Tongue (tissue), 3 donors: ENCODE measurements at places on chromosomes 2 and 18. TPM values are rescaled to one million over a fixed set of nuclear protein-coding genes. Genes with fewer than 3 reads are reported as not detected.

Gene SERPINB3
- 1.3 TPM for total RNA-seq

DNA sequence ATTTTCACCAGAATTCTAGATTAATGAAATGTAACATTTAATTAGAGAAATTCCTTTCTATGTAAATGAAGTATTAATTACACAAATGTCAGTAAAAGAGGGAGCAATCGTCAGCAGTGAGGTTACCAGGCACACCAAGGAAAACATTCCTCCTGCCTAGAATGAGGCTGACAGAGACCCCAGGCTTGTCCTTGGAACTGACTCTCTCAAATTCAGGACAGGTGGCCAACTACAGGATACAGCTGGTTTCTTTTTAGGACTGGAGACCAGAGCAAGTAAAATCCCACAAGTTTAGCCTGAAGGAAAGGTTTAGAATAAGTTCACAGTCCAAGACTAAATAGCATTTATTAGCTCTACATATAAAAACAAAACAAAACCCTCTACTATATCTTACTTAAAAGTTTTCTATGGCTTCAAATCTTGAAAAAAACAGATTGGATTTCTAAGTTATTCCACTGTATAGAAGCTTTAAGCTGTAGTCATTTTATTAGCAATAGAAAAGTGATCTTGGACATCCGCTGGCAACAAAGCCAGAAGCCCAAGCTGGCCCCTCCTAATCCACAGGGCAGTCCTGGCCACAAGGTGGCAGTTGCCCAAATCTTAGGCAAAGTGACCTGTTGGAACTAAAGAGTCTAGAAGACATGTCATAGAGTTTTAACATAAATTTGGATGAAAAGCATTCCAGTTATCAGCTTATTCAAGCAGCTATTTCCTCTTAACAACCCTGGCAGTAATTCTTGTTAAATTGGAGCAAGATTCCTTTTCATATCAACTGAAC is 81.0 kb downstream of the SP3 start:
- DNase-seq: peak; percentile 51

Gene PTPRN
- total RNA-seq: 0.31 TPM

DNA sequence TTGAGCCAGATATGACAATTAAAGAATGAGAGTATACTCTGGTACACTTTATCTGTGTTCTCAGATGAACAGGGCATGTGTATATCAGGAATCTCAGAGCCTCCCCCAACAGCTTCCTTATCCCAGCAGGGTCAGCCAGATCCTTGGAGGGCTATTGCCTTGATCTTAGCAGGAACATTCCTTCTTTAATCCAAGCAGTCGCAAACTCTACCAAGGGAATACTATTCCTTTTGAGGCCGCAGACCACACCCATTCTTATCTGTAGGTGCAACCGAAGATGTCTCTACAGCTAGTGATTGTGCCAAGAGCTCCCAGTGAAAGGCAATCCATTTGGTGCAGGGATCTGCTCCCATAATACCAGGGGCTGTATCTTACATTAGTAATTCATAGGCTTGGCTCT is 118.3 kb upstream of the DOK6 start:
- DNase-seq: no peak

- DNase-seq: no peak
These were observed 34.8 kb downstream of the RRM2 start for GRCh38 chr2:10157293-10157692.

- no peak for DNase-seq
These were observed 81.9 kb upstream of the PKDCC start for GRCh38 chr2:41965909-41966295.

Gene UGT1A10
- not detected for total RNA-seq

GRCh38 chr2:233221378-233222063 is 30.0 kb upstream of the ATG16L1 start:
- DNase-seq: no peak

Gene CCDC150
- total RNA-seq: 2.4 TPM

Gene UGT1A4
- 1.6 TPM for total RNA-seq

Gene RNF152
- total RNA-seq: 75.6 TPM

Gene SLC30A3
- not detected for total RNA-seq

- DNase-seq: peak; percentile 23
These were observed 1285.7 kb downstream of the CNTNAP5 start for GRCh38 chr2:125310657-125311364.

Gene TGFBRAP1
- total RNA-seq: 16.8 TPM

Gene CROCC2
- total RNA-seq: not detected

- DNase-seq: no peak
These were observed 18.7 kb downstream of the MEMO1 start for GRCh38 chr2:31992025-31992579.

Gene ATP6V1B1
- total RNA-seq: 4.3 TPM

DNA sequence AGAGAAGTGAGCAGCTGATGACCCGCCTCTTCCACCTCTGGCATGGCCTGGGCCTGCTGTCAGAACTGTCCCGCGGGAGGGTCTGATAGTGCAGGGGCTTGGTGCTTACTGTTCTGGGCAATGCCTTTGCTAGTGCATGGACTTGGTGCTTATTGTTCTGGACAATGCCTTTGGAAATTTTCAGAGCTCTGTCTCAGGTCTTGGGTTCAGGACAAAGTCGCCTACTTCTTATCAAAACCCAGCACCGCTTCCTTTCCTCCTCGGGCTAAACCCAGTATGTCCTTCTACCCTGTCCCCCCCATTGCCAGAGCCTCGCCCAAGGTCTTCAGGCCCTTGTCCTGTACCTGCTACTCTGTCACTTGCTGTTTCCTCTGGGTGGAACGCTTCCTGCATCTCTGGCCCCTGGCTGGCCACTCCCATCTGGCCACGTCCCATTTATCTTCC is 149.6 kb downstream of the ACKR3 start:
- DNase-seq: no peak

- DNase-seq: peak; percentile 74
These were observed 1.2 kb downstream of the CDK15 start for GRCh38 chr2:201807452-201807999.

DNA sequence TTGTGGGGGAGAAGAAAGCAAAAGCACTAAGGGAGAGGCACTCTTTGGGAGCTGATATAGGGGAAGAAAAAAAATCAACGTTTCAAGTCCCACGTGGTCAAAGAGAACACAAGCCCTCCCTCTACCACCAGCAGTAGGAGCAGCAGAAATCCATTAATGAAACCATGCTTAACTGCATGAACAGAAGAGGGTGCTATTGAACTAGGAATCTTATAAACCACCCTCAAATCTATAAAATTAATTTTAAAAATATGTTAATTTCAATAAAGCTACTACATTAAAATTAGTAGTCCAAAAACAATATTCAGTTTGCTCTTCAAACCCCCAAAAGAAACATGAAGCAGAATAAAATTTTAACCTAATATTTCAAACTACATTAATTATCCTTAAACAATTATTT is 147.8 kb downstream of the TMEM18 start:
- peak; percentile 32 for DNase-seq

Gene AOX1
- 3.3 TPM for total RNA-seq

- no peak for DNase-seq
These were observed 74.0 kb upstream of the DSG1 start for GRCh38 chr18:31243740-31244512.

GRCh38 chr2:96463119-96463518 is 42.0 kb downstream of the NEURL3 start:
- no peak for DNase-seq

GRCh38 chr18:55427951-55428350 is 160.0 kb downstream of the TCF4 start:
- DNase-seq: no peak

DNA sequence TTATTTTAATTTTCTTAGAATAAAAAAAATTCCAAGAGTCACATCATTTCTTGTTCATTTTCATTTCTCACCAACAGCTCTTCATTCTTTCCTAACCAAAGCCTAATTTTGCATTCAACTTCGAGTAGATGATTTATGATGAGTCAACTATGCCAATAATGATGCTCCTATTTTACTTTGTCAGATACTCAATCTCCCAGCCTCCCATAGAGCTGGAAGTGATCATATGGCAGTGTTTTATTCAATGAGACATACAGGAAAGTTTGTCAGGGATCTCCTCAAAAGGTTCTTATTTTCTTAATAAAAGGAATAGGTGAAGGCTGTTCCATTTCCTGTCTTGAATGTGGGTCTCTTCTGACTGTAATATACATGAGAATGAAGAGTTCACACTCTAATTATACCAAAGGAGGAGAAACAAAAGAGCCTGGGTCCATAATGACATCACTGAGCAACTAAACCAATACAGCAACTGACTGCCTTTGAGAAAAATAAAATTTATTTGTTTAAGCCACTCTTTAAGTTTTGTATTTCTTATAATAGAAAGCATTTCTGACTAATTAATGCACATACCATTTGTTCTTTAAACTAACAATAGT is 231.2 kb upstream of the CYP26B1 start:
- no peak for DNase-seq

DNA sequence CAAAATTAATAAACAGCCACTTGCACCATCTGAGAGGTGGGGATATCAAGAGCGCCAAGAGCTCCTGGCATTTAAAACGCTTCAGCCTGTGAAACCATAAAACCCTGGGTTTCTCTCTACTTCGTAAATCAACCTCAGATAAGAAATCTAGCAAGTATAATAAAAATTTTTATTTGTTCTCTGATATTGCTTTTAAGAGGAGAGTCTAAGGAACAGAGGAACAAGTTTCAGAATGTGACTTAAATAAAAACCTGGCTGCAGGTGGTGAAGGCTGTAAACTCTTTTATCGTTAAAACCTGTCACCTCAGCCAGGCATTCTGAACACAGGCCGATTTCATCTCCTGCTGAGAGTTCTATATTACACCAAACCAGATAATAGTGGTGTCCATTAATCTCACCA is 9.9 kb downstream of the DYTN start:
- DNase-seq: no peak

Gene ZNF519
- 11.6 TPM for total RNA-seq

DNA sequence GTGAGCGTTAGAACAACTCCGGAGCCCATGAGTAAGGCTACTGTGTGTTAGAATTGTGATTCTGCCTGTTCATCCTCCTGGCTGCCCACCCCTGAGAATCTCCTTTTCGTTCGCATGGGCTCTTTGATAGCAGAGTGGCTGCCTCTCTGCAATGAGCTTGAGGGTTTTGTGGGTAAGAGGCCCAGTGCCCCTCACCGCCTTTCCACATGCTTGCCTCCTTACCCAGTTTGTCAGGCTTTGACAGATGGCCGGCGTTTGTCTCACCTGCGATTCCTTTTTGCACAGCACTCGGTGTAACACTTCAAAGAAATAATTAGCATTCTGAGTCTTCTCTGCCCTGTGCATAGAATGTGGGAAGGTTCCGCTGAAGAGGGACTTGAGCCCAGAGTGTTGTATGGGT is 138.0 kb downstream of the RHBDD1 start:
- no peak for DNase-seq
